Stimulated activated CD8-positive, alpha-beta memory T cell treated with anti-CD3 and anti-CD28 coated beads, Interleukin-15, amount 100 ng/mL, for 24 hours (primary cell): ENCODE measurements at places on chromosomes 5 and 9.

DNA sequence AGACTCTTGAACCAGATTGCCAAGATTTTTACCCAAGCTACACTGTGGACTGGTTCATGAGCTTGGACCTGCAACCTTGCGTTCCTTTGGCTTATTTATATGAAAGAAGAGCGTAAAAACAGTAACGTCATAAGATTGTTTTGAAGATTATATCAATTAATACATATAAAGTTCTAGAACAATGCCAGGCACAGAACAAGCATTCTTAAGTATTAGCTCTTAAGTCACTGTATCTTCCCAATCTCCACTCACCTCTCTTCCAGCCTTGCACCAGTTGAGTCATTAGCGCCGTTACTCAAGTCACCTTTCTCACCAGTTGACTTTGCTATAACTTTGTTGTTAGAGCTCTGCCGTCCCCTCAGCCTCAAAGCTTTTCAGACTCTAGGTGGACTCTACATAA lies 415.7 kb downstream of the PLK2 start:
- DNase-seq: no peak

GRCh38 chr5:113115061-113115460 lies 138.5 kb downstream of the DCP2 start:
- DNase-seq: no peak

DNA sequence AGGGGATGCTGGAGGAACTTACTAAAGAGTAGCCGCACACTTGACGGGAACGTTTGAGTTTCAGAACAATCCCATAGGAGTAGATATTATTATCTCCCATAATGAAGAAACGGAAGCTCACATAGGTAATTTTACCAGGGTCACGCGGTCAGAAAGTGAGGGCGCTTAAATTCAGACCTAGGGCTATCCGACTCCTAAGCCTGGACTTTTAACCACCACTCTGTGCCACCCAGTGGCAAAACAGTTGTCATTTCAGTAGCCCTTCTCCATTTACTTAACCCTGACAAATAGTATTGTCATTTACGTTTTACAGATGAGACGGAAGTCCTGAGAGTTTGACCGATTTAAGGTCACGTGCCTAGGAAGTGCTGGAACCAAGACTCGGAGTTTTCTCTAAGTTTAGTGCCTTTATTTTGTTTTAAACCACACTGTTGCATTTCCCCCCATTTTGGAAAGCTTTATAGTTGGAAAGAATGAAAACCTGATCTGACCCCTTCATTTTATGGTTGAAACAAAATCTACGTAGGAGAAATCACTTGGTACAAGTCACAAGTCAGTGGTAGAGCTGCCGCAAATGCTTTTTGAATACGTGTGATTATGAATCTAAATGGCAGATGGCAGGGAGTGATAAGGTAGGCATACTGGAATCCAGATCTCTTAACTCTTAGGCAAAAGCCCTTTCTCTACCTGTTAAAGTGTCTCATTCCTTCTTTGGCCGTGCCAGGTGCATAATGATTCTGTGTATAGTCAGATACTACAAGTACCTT lies 650 bp downstream of the MRRF start:
- peak; percentile 5 for DNase-seq

GRCh38 chr5:173625673-173626504 lies 9.4 kb upstream of the BOD1 start:
- no peak for DNase-seq

GRCh38 chr9:128201441-128202369 lies 1.5 kb upstream of the DNM1 start:
- DNase-seq: no peak

- no peak for DNase-seq
Observed at GRCh38 chr5:98902733-98903132, 26.1 kb downstream of the CHD1 start.

DNA sequence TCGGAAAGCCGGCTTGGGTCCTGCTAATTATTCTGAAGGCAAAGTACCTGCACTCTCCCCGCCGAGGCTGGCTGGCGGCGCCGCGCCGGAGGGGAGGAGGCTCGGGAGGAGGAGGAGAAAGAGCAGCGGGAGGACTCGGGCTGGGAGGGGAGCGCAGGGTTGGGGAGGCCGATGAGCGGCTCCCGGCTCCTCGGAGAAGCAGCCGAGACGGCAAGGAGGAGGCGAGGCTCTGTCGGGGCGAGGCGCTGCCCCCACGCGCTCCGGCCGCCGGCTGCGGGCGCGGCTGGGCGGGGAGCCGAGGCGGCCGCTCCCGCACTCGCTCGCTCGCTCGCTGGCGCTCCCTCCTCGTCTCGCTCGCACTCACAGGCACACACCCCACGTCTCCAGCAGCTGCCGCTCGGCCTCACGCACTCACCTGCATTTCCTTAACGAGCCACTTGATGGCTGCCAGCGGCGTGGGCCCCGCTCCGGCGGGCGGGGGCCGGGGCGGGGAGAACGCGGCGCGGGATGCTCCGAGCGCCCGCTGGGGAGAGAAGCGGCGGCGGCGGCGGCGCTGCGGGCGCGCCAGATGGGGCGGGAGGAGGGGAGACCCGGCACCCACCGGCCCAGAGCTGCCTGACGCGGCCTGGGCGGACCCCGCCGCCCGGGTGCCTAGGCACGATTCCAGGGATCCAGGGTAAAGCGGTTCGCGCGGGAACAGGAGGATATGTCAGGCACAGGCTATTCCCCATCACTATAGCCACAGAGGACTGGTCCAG lies at the start of gene PTPRD:
PTPRD (minus strand) TSS at position 362 of the 758 bp plus-strand sequence.
- no peak for DNase-seq

DNA sequence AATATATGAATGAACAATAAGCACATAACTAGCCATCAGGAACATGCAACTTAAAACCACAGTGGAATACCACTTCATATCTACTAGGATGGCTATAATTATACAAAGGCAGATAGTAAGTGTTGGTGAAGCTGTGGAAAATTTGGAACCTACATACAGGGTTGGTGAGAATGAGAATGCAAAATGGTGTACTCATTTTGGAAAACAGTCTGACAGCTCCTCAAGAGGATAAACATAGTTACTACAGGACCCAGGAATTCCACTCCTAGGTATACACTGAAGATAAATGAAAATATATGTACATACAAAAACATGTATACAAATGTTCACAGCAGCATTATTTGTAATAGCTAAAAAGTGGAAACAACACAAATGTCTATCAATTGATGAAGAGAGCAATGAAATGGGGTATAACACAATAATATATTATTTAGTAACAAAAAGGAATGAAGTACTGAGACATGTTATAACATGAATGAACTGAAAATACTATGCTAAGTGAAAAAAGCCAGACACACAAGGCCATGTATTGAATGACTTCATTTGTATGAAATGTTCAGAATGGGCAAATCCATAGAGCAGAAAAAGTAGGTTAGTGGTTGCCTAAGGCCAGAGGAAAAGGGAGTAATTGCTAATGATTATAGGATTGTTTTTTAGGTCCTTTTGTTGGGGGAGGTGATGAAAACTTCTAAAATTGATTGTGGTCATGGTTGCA lies 31.2 kb upstream of the CDK5RAP2 start:
- DNase-seq: no peak

- DNase-seq: no peak
Observed at GRCh38 chr5:116320486-116320885, 235.7 kb downstream of the COMMD10 start.

GRCh38 chr5:32848681-32849080 lies 137.6 kb downstream of the NPR3 start:
- no peak for DNase-seq

GRCh38 chr5:119022017-119022745 lies 33.8 kb upstream of the DTWD2 start:
- no peak for DNase-seq

GRCh38 chr5:168985454-168985853 lies 315.5 kb downstream of the SLIT3 start:
- DNase-seq: no peak

GRCh38 chr9:36288070-36288469 lies 29.8 kb upstream of the GNE start:
- no peak for DNase-seq

DNA sequence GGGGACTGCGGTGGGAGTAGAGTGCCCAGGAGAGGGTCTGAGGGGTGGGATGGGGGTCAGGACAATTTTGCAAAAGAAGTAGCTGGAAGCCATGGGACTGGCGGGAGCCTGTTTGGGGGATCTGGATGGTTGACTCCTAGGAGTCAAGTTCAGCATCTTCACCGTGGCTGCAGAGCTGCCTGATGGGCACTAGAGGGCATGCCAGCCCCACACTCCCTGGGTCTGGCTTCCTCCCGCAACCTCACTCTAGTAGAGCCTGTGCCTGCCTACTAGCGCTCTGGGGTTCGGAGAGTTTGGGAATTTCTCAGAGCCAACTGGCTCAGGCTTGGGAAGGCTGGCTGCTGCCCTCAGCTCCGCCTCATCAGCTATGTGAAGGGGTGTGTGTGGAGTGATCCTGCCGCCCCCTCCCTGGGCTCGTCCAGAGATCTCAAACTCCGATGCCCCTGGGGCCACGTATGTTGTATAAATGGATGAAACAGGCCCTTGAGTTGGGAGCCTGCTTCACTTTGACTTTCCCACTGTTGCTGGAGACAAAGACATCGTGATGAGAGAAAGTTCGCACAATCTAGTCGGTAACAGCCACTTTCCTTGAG lies 10.8 kb downstream of the TSPAN17 start:
- peak; percentile 47 for DNase-seq

DNA sequence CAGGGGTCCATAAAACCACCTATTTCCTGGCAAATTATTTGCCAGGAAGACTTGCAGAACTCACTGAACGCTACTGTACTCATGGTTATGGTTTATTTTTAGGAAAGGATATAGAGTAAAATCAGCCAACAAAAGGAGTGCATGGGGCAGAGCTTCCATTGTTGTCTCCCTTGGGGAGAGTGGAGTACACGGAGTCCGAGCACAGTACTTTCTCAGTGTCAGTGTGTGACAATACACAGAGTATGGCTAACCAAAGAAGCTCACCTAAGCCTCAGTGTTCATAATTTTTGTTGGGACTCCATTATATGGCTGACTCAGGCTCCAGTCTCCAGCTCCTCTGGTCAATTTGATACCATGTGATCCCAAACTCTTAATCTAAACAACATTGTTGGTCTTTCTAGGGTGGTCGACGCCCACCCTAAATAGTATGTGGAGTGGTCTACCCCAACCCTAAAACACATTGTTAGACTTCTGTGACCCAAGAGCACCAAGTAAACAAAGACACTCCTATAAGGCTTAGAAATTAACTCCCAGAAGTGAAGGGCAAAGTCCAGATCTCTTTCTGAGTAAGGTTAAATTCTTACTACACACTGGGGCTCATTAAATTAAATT lies 74.9 kb downstream of the SLC44A1 start:
- no peak for DNase-seq

- no peak for DNase-seq
Observed at GRCh38 chr9:8651070-8651845, 851.7 kb upstream of the DMAC1 start.

- no peak for DNase-seq
Observed at GRCh38 chr9:346111-346571, 131.5 kb downstream of the DOCK8 start.

- no peak for DNase-seq
Observed at GRCh38 chr9:22084336-22085035, 75.4 kb upstream of the CDKN2B start.

- no peak for DNase-seq
Observed at GRCh38 chr9:21995006-21995665, 545 bp downstream of the CDKN2B-AS1 start.

GRCh38 chr9:114830546-114830945 lies 24.7 kb upstream of the TNFSF15 start:
- DNase-seq: no peak

GRCh38 chr5:59079622-59080620 lies 497.0 kb downstream of the RAB3C start:
- no peak for DNase-seq

DNA sequence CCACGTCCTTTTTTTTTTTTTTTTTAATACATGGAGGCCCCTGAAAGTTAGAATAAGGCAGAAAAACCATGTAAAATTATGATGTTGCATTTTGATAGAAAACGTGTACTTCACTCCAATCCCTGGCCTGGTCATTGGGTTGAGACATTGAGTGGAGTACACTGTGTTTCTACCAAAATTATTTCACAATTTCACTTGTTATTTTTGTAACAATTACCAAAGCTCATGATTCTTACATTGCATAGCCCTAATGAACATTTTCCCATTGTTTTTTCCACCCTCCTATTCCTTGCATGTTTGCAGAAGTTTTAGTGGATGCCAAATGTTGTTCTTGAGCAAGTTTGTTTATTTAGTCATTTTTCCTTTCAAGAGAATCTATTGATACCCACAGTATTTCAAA lies 21.9 kb downstream of the MAMDC2 start:
- no peak for DNase-seq

GRCh38 chr5:168802337-168802736 lies 223.2 kb upstream of the PANK3 start:
- no peak for DNase-seq

- DNase-seq: no peak
Observed at GRCh38 chr5:138968601-138969000, 93.5 kb upstream of the LRRTM2 start.

DNA sequence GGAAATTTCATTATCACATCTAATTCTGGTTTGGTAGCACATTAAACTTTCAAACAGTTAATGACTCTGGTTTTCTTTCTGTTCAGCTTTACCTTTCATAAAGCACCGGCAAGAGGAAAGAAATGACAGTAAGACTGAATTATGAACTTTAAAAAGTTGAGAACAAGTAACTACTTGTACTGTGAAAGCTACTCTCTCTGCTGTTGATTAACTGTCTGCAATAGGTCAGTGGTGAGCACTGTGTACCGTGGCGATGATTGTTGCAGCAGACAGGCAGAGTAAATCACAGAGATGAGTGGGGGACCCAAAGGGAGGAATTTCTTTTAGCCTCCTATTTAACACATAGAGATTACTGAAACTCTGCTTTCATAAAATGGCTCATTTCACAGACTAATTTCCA lies 74.0 kb upstream of the MEF2C start:
- no peak for DNase-seq

GRCh38 chr9:135345775-135346433 lies 133.7 kb upstream of the PPP1R26 start:
- no peak for DNase-seq

DNA sequence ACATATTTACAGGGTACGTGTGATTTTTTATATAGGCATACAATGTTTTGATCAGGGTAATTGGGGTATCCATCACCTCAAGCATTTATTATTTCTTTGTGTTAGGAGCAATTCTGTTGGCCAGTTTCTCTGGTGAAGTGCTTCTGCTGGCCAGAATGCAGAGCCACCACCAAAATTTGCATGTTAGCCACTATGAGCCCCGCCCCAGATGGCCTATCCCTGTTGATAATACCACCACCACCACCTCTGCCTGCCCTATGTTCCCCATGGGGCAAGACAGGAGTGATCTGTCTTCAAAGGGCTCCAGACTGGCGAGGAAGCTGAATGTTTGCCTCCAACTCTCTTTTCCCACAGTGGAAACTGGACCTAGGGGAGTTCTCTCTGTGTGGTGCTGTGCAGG lies 26.0 kb upstream of the JAK2 start:
- no peak for DNase-seq

DNA sequence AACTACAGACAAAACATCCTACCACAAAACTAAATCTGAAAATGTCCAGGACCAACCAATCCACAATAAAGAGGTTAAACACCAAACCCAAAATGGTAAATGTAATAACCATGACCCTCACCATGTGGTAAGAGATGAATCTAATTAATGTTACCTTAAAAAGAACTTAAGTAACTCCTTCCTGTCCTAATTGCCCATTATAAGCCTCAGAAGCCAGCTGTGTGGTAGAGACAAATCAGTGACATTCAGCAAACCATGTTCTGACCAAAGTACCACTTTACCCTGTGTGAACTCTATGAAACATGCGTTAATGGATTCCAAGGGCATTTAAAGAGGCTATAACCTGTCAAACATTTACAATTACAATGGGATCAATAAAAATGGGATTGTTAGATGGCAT lies 25.0 kb downstream of the LPAR1 start:
- no peak for DNase-seq
